Prostate gland (tissue), 2 donors: ENCODE measurements at places on chromosomes 5 and 9. TPM values are rescaled to one million over a fixed set of nuclear protein-coding genes. Genes with fewer than 3 reads are reported as not detected.

The PGM5 gene
- total RNA-seq = 99.6 TPM

The AGXT2 gene
- total RNA-seq = not detected

The TPM2 gene
- total RNA-seq = 1,042 TPM

The NRG2 gene
- total RNA-seq = 6.6 TPM

The NPDC1 gene
- 384 TPM for total RNA-seq

The CCDC192 gene
- not detected for total RNA-seq

The PCDHA9 gene
- 0.14 TPM for total RNA-seq

The PCA3 gene
- total RNA-seq = 0.14 TPM

The PRUNE2 gene
- 78.9 TPM for total RNA-seq

The CCDC152 gene
- 1.8 TPM for total RNA-seq

The CDH9 gene
- total RNA-seq = not detected

DNA sequence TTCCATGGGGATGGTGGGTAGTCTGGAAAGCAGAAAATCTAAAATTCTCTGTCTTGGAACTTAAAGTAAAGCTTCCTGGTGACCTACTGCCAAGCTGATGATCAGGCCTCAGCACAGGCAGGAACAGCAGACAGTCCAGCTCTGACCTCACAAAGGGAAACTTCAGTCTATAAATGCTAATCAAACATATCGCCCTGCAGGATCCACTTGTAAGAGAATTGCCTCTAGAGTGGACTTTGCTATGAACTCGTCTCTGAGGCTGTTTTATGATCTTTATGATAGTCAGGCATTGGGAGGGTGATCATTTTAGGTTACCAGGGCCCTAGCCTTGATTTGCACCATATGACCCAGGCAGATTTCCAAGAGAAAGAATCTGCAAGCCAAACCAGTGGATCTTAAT, 67.6 kb upstream of the SELENOP start:
- H3K4me1 ChIP-seq = no peaks in the 10 kb centered on the region
- no peak overlapping the region for H3K4me3 ChIP-seq
- no peaks in the 10 kb centered on the region for H3K27me3 ChIP-seq
- peak; percentile 25 for DNase-seq
- no peaks in the 10 kb centered on the region for H3K36me3 ChIP-seq
- no peak overlapping the region for H3K27ac ChIP-seq

GRCh38 chr9:23682891-23683431, 143.1 kb downstream of the ELAVL2 start:
- no peak for DNase-seq
- H3K4me1 ChIP-seq = no peaks in the 10 kb centered on the region
- no peaks in the 10 kb centered on the region for H3K36me3 ChIP-seq

DNA sequence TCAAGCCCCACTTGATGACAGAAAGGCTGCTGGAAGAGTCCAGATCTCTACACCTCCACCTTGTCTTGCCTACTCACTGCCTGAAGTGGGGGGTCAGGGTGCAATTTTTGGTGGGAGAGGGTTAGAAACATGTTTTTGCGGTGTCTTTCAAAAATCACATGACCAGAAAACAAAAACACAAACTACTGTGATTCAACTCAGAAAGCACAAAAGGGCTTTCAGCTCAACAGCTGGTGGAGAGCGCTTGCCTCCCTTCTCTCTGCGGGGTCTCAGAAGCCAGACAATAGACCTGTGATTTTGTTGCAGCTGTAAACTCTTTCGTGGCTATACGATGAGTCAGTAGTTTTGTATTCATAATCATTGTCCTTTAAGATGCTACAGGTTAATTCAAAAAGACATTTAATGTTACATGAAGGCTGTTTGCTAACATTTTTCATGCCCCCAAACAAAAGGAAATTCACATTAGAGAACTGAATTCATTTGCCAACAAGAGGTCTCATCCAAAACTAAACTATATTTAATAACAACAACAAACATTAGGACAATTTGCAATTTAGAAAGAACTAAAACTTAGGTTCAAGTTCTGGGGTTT, 172.6 kb upstream of the RAI14 start:
- no peak overlapping the region for H3K27ac ChIP-seq
- peaks cover 11% of the 10 kb centered on the region for H3K4me1 ChIP-seq
- no peaks in the 10 kb centered on the region for H3K27me3 ChIP-seq
- no peaks in the 10 kb centered on the region for H3K36me3 ChIP-seq
- DNase-seq = no peak
- H3K4me3 ChIP-seq = no peak overlapping the region

DNA sequence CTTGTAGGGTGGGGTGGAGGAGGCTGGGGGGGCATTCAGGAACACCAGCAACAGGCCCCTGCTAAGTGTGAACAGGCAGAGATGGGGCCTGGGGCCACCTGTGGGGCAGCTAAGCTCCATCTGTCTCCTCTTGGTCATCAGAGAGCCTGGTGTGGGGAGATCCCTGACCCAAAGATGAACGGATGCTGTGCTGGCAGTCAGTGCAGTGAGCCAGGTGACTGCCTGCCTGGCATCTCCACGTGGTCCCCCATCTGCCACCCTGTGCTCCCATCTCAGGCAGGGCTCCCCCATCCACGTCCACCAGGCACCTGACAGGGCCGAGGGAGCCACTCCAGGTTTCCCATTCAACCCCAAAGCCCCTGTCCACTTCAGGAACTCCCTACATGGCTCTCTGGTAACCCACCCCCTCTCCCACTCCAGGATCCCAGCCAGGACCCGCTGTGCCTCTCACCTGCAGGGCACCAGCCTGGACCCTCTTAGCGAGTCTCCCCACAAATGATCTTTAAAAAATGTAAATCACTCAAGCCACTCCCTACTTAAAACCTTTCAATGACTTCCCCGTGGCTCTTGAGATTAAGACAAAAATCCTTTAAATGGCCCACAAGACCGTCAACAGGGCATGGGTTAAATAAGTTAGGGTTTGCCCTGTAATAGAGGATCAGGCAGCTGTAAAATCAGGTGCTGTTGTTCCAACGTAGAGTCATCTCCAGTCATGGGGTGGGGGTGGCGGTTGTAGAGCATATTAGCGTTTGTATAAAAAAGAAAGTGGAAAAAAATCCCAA, 60.8 kb downstream of the LMX1B start:
- H3K4me3 ChIP-seq = no peak overlapping the region
- H3K36me3 ChIP-seq = no peaks in the 10 kb centered on the region
- no peaks in the 10 kb centered on the region for H3K4me1 ChIP-seq
- no peak for DNase-seq
- no peak overlapping the region for H3K27ac ChIP-seq
- H3K27me3 ChIP-seq = peaks cover 18% of the 10 kb centered on the region

DNA sequence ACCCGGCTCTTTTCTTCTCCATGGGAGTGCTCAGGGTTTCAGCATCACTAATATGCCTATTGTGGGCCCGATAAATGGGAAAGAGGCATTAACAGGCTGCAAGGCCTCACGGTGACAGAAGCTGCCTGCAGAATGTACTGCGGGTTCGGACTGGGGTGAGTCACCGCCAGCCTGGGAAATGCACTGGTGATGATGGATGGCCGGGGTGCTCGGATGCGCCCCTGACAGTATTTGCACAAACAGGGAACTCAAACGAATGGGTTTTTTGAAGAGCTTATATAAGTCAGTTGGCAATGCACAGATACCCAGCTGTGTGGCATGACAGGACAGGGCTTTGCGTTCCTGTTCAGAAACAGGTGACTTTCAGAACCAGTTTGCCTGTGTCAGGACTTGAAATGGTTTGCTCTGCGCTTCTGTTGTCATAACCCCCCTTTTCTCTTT, 42.0 kb upstream of the PITX1 start:
- H3K4me3 ChIP-seq = no peak overlapping the region
- H3K36me3 ChIP-seq = no peaks in the 10 kb centered on the region
- peaks cover 4% of the 10 kb centered on the region for H3K27me3 ChIP-seq
- peak; percentile 57 for DNase-seq

DNA sequence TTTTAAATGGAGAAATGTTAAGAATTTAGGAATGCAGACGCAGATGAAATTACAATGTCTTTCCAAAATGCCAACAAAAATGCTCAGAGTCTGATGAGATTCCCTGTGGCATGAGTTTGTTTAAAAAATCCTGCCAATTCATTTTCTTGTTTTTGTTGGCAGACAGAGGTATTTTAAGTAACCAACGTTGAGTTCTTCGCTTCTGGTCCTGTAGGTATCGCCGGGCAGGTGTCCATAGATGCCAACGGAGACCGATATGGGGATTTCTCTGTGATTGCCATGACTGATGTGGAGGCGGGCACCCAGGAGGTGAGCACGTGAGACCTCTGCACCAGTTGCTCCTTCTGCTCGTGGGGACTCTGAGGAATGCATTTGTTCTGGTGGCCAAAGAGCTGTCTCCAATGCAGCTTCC, 69.4 kb downstream of the NPR3 start:
- H3K4me1 ChIP-seq = no peaks in the 10 kb centered on the region
- H3K27ac ChIP-seq = no peak overlapping the region
- no peak for DNase-seq

GRCh38 chr9:5569409-5569808, 59.1 kb downstream of the PDCD1LG2 start:
- H3K4me3 ChIP-seq = no peak overlapping the region
- H3K27me3 ChIP-seq = no peaks in the 10 kb centered on the region
- DNase-seq = no peak
- no peak overlapping the region for H3K27ac ChIP-seq
- no peaks in the 10 kb centered on the region for H3K36me3 ChIP-seq

- no peak overlapping the region for H3K27ac ChIP-seq
- H3K36me3 ChIP-seq = no peaks in the 10 kb centered on the region
- H3K27me3 ChIP-seq = no peaks in the 10 kb centered on the region
- H3K4me3 ChIP-seq = no peak overlapping the region
- no peaks in the 10 kb centered on the region for H3K4me1 ChIP-seq
Measured at GRCh38 chr5:69467442-69468225, 25.0 kb upstream of the OCLN start.

DNA sequence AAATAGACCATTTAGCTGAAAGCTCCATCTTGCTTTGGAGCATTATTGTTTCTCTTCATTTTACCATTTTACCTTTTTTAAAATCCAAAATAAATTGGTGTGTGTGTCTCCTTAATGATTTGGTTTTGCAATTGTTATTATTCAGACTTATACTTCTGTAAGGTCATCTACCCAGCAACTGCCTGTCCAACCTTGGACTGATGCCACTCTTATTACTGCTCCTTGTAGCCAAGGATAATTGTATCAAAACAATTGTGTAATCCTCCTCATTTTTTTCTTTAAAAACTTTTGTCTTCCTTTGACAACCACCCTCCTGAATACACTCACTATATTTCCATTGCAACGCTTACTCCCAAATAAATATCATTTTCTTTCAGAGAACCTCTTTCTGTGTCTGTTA, 30.3 kb upstream of the HMGCR start:
- no peak overlapping the region for H3K4me3 ChIP-seq
- no peak overlapping the region for H3K27ac ChIP-seq
- no peaks in the 10 kb centered on the region for H3K4me1 ChIP-seq
- H3K27me3 ChIP-seq = no peaks in the 10 kb centered on the region

- no peak overlapping the region for H3K27ac ChIP-seq
- no peaks in the 10 kb centered on the region for H3K36me3 ChIP-seq
- no peaks in the 10 kb centered on the region for H3K4me1 ChIP-seq
- no peaks in the 10 kb centered on the region for H3K27me3 ChIP-seq
- DNase-seq = no peak
- H3K4me3 ChIP-seq = no peak overlapping the region
Measured at GRCh38 chr9:132283165-132283564, 71.6 kb downstream of the SETX start.

- no peak overlapping the region for H3K27ac ChIP-seq
- no peaks in the 10 kb centered on the region for H3K4me1 ChIP-seq
- no peak overlapping the region for H3K4me3 ChIP-seq
- H3K36me3 ChIP-seq = no peaks in the 10 kb centered on the region
- no peaks in the 10 kb centered on the region for H3K27me3 ChIP-seq
Measured at GRCh38 chr5:14175381-14175780, 32.2 kb downstream of the TRIO start.

DNA sequence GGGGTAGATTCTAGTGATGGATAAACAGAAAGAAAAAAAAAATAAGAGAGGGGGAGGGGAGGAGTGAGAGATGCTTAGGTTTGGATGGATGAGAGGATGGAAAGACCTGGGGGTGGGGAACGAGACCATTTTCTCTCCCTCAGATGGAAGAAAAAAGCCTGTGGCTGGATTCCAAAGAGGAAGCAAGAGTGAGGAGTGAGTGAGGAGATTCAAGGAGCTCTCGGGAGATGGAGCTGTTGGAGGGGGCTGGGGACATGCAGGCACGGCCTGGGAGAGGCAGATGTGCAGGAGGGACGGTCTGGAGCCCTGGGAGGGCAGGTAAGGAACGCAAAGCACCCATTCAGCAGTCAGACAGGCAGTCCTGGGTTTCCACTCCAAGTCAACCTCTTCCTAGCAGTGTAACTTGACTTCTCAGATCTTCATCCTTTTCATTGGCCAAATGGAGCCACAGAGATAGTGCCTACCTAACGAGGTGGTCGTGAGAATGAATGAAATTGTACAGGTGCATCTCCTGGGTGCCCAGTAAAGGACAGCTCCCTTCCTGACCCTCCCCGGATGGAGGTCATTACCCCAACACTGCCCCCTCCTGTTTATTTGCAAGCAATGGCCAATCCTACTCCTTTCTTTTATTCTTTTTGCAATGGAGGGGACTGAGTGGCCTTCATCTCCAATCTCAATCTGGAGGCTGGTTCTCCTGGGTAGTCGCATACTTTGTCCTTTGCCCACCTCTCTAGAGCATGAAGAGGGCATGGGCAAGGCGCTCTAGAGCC, 52.2 kb downstream of the PCDH1 start:
- H3K36me3 ChIP-seq = no peaks in the 10 kb centered on the region
- DNase-seq = no peak
- no peak overlapping the region for H3K27ac ChIP-seq
- H3K4me1 ChIP-seq = peaks cover 4% of the 10 kb centered on the region
- no peak overlapping the region for H3K4me3 ChIP-seq
- no peaks in the 10 kb centered on the region for H3K27me3 ChIP-seq

- H3K27ac ChIP-seq = no peak overlapping the region
- DNase-seq = no peak
- H3K4me1 ChIP-seq = no peaks in the 10 kb centered on the region
- no peak overlapping the region for H3K4me3 ChIP-seq
- H3K36me3 ChIP-seq = no peaks in the 10 kb centered on the region
Measured at GRCh38 chr9:20065796-20066700, 277.2 kb upstream of the SLC24A2 start.

GRCh38 chr9:87148331-87149104, 201.2 kb upstream of the GAS1 start:
- H3K36me3 ChIP-seq = no peaks in the 10 kb centered on the region
- H3K27me3 ChIP-seq = no peaks in the 10 kb centered on the region
- peak; percentile 43 for DNase-seq

DNA sequence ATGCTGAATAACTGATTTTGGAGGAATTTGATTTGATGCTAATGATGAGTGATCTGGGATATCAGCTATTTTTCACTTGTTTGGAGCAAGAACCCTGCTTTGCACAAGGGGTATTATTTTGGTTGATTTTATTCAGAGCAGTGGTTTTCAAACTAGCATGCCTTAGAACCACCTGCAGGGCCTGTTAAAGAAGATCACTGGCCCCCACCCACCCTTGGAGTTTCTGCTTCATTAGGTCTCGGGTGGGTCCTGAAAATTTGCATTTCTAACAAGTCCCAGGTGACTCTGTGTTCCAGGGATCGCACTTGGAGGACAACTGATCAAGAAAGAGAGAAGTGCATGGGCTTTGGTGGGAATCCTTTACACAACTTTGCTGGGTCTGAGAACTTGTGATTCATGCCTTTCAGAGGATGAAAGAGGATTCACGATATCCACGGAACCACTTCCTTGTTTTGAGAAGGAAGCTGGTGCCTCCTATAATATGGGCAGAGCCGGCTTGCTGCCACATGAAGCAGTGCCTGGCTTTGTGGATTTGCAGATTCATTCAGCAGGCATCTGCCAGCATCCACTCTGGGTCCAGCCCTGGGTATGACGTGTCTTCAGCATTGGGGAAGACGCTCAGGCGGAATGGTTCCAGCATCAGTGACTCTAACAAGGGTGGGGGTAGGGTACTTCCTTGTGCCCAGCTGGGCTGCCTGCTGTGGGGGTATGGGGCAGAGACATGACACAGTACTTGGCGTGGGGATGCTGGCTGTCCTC, 106.6 kb upstream of the PITX1 start:
- H3K4me1 ChIP-seq = no peaks in the 10 kb centered on the region
- no peak overlapping the region for H3K4me3 ChIP-seq
- no peaks in the 10 kb centered on the region for H3K36me3 ChIP-seq
